ENCODE measurements at places on chromosomes 2 and 18.

DNA sequence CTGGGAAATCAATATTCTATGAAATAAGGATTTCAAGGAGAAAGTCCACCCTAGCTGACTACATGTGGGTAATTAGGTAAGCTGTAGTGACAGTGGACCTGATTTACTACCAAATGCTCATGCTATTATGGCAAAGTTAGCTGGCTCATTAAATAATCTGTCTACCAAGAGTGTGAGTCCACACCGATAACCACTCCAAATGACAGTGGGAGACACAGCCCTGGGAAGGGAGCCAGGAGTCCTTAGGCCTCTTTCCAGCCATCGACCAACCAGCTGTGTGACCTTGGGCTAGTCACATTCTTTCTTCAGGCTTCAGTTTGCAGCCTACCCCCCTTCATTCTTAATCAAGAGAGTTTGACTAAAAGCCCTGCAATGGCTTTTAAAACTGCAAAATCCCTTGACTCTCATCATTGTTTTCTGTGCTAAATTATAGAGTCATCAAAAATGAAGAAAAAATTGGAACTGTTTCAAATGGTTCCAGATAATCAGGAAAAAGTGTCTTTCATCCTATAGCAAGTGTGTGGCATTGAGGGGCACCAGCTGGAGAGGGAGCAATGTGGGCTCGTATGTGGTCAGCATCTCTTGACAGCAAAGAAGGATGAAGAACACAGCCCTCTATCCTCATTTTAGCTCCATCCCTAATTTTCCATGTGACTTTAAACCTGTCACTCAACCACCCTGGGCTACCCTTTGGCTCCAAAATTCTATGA is 45.6 kb upstream of the SLC14A2 start:
- no peak for DNase-seq

DNA sequence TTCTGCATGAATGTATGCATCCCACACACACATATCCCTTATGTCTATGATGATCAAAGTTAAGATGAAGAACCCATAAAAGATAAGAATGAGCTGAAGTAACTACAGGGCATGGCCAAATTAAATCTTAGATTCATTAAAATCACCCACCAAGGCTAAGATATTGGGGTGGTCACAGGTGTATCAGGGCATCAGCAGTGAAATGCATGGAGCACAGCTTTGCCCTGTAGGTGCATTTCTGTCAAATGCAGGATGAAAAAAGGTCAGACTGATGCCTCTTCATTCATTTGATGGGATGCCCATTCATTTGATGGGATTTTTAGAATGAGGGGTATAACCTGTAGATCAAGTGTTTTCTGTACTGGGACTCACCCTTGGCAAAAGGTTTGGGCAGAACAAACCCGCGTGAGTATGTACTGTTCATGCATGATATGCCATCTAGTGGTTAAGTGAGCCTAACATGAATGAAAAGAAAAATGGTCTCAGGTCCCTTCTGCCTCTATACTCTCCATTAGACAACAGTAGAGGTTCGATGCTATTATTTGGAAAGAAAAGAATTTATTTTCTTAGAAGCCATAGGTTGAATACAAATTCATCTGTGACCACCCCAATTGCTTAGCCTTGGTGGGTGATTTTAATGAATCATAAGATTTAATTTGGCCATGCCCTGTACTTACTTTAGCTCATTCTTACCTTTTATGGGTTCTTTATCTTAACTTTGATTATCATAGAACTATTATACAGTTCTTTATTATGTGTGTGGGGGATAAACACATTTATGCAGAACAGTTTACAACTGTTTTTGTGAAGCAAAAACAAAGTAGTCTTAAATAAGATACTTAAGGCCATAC is 43.2 kb upstream of the NOSTRIN start:
- DNase-seq, result no peak

DNA sequence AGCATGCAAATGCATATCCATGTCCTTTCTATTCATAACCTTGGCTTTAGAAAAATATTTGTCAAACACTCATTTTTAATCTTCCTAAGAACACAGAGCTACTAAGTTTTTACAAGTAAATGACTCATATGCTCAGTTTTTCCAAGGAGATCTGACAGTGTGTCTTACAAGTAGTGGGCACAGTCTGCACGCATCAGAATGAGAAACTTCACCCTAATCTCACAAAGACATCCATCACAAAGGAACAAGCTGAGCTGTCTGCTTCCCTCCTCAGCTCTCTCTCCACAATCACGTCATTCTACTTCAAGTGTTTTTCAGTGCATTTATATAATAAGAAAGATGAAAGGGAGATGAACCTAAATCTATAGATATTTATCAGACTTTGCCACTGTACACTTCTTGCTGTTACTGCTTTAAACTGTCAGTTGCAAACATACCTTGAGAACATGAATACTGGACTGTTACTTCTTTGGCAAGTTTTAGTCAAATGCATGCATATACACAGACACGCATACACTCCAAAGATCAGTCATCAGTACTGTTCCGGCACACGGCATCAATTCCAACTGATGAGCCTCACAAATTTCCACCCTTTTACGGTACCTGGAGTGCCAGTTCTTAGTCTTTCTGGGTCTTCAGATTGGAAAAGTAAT is 75.7 kb downstream of the RBMS1 start:
- no peak for DNase-seq

- no peak for DNase-seq
Observed at GRCh38 chr2:20211860-20212458, 13.0 kb downstream of the SDC1 start.

DNA sequence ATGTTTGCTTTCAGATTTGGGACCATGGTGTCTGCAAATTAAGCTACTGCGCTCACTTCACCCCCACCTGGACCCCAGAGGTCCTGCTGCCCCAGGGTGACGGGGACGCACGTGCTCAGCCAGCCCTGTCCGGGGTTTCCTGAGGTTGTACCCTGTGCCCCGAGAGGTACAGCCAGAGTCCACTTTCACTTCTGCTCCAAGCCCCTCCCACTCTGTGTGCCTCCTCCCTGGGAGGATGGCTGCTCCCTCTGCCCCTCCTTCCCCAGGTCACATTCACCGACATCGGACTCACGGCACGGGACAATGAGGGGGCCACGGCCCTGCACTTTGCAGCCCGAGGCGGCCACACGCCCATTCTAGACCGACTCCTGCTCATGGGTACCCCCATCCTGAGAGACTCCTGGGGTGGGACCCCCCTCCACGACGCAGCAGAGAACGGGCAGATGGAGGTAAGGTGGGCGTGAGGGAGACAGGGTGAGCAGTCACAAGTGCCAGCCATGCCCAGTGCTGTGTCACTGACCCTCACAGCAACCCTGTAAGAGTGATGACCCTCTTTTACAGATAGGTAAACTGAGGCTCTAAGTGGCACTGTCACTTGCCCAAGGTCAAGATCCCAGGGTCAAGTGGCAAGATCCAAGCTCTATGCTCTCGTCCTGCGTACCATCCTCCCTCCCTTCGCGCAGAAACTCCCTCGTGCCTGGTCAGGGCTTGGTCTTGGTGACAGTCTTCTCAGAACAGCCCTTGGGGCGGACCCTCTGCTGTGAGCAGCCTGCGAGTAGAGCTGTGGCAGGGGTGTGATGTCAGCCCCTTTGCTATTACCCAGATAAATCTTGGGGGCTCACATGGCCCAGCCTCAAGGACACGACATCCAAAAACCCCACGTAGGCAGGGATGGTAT is 7.6 kb downstream of the ESPNL start:
- no peak for DNase-seq

- DNase-seq, result no peak
Observed at GRCh38 chr18:58363767-58364540, 264.9 kb downstream of the ALPK2 start.

DNA sequence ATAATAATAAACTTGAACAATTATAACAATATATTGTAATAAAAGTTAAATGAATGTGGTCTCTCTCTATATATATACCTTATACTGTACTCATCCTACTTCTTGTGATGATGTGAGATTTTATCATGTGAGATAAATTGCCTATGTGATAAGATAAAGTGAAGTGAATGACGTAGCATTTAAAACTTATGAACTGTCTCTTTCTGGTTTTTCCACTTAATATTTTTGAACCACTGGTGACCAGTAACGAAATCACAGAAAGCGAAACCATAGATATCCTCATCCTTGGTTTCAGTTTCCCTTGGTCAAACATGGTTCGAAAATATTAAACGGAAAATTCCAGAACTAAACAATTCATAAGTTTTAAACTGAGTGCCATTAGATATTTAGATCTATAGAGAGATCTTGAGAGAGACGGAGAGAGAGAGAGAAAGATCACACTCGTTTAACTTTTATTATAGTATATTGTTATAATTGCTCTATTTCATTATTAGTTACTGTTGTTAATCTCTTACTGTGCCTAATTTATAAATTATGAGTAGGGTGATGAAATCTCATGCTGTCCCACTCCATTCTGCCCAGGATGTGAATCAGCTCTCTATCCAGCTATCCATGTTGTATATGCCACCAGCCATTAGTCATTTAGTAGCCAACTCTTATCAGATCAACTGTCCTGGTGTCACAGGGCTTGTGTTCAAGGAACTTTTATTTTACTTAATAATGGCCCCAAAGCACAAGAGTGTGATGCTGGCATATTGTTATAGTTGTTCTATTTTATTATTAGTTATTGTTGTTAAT is 156.8 kb downstream of the THADA start:
- no peak for DNase-seq

GRCh38 chr2:75276093-75277029 is 77.0 kb upstream of the TACR1 start:
- DNase-seq, result no peak

GRCh38 chr2:10989151-10989550 is 77.4 kb downstream of the KCNF1 start:
- DNase-seq, result no peak

DNA sequence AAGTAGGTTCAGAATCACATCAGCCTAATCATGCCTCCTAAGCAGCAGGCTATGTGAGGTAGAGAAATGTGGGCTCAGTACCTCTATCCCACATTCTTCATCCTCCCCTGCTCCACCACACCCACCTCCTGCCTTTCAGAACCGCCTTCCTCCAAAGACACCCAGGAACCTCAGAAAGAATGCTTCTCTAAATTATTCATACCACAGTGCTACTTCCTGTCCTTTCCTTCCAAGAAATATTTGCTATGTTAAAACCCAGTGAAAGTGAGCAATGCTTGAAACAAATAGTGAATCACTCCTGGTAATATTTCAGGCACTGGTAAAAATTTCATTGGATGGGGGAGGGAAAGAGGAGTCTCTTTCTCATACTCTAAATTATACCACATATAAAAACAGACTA is 24.0 kb upstream of the CREB1 start:
- no peak for DNase-seq

GRCh38 chr2:169260846-169261642 is 101.3 kb downstream of the LRP2 start:
- DNase-seq, result no peak
